ENCODE measurements at places on chromosomes 2 and 18. TPM values are rescaled to one million over a fixed set of nuclear protein-coding genes. Genes with fewer than 3 reads are reported as not detected.

- no peak for DNase-seq
Measured at GRCh38 chr2:54114936-54115283, 505 bp upstream of the ACYP2 start.

GRCh38 chr2:85276571-85277118 is 51.1 kb downstream of the TGOLN2 start:
- no peak for DNase-seq

- no peak for DNase-seq
Measured at GRCh38 chr2:211093743-211094303, 537.4 kb downstream of the CPS1 start.

DNA sequence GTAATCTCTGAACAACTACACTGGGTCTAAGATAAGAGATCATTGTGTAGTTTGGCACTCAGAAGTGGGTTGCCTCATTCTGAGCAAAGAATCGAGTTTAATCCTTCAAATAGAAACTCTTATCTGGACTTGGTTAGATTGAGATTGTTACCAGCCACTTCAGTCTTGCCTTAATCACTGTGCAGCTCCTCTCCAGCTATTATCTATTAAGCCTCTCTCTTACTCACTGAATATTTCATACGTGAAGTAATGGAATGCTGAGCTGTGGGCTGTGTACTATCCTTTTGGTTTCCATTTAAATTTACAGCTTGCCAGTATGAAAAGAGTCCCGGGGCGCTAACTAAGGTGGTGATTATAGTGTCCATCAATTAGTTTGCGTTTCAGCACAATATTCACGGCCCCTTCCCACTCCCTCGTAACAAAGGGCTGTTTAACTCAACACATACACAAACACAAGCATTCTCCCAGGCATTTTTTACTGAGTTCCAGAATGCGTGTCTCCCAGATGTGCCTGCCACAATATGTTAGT is 65.7 kb upstream of the NCKAP5 start:
- DNase-seq: no peak

DNA sequence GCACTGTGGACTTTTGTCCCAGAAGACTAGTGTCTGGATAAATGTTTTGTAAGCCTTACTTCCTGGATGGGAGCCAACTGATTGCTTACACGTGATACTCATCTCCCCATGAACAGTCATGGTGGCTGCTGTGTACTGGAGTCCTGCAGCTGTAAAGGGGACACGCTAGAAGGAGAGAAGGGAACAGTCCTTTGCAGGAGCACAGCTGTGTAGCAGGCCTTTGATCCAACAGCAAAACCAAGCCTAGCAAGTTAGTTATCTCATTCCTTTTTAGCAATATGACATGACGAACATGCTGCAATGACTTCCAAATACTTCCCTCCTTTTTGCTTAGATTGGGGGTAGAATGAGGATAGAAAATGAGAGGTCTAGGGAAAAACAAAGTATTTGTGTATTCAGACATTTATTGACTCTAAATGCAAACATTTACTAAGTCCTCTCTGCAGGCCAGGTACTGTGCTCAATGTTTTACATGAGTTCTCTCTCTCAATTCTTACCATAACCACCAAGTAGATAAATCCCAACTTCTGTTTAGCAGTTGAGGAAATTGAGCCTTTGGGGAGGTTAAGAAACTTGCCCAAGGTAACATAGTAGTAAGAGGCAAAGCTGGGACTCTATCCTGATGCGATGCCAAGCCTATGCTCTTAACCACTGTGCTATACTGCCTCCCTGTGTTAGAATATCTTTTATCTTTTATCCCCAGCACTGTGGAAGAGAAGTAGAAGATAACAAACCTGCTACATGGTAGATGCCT is 55.4 kb upstream of the CD28 start:
- no peak for DNase-seq

- peak; percentile 21 for DNase-seq
Measured at GRCh38 chr2:209671020-209671680, 100.5 kb upstream of the UNC80 start.

DNA sequence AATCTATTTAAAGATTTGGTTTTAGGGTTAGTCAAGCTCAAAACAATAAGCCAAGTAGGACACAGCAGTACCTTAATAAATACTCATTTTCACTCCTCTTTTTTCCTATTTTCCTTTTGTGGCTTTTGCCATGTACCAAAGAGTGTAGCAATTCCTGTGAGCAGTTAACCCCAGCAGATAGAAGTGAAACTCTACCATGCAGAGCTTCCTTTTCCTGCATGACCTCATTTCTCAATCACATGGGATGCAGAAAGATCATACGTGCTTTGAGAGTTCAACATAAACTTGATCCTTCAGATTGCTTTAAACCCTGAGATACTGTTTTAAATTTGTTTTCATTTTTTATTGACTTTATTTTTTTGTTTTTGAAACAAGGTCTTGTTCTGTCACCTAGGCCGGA is 99.1 kb upstream of the ARHGAP15 start:
- DNase-seq: no peak

DNA sequence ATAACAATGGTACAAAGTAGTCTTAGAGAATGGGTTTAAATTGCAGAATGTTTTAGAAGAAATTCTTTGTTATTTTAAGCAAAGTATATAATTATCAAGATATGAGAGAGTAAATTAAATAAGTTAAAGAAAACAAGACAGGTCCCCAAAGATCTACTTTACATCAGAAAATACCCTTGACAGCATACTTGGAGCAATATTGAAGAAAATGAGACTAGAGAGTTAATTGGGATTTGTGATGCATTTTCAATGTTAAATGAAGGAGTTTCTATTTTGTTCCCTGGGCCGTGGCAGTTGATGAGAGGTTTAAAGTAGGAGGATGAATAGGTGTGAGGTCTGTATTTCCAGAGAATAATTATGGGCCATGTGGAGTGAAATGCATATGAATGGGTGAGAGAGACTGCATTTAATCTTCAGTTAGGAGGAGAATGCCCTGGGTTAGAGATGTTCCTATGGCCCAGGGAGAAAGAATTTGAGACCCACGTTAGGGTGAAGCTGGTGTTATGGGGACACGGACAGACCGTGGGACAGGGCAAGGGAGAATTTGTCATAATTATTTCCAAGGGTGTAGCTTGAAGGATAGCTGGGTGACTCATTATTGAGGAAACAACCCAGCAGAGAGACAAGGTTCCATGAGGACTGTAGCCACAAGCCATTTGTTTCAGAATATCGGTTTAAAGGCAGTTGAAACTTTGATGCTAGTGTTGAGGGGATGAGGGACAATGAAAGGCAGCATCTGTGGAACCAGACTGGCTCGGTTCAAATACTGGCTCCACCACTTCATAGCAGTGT is 22.7 kb downstream of the MGAT5 start:
- no peak for DNase-seq

DNA sequence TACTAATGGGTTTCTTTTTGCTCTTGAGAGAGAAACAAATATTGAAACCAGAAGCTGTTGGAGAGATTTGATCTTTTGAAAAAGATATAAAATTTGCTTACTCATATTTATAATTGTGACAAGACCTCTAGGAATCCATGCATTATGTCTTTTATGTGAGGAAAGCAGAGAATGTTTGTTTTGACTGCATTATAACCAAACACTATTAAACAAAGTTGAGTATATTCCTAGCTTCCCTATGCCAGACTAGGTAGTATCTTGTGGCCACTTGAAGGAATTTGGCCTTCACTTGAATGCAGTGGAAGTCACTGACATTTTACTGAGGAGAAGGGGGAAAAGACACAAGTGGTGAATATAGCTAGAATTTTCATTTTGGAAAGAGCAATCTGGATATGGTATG is 521.8 kb upstream of the ZEB2 start:
- DNase-seq: no peak

- no peak for DNase-seq
Measured at GRCh38 chr18:4016391-4017049, 438.6 kb downstream of the DLGAP1 start.

- no peak for DNase-seq
Measured at GRCh38 chr2:124798551-124798950, 773.5 kb downstream of the CNTNAP5 start.

- DNase-seq: no peak
Measured at GRCh38 chr18:67282796-67283195, 233.7 kb downstream of the DSEL start.

DNA sequence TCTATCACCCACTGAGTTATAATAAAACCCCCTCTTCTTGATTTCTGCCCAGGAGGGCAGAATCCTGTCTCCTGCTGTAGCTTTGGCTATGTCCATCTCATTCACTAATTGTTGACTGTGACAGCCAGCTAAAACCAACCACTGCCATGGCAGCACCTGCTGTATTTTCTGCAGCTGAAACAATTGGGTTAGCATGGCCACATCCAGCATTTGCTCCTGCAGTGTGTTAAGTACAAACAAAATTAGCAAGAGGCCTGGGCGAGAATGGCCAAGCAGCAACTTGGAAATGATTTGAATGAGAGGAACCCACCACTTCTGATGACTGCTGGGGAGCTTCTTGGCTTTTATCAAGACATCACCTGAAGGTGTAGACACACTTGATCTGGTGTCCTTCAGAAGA is 89.4 kb upstream of the LRRTM1 start:
- no peak for DNase-seq

- no peak for DNase-seq
Measured at GRCh38 chr18:49441338-49441938, 19.0 kb downstream of the DYM start.

GRCh38 chr2:128593879-128594650 is 275.4 kb upstream of the HS6ST1 start:
- DNase-seq: no peak

Gene TRIB2
- 146 TPM for total RNA-seq

Gene MPPE1
- 21.6 TPM for total RNA-seq

Gene LIMS4
- total RNA-seq: 0.45 TPM

Gene DLX1
- total RNA-seq: not detected

Data from cerebellum (tissue), 4 donors.